ENCODE measurements at places on chromosomes 5 and 9. TPM values are rescaled to one million over a fixed set of nuclear protein-coding genes. Genes with fewer than 3 reads are reported as not detected.

The LRRC26 gene
- total RNA-seq, result 0.69 TPM

DNA sequence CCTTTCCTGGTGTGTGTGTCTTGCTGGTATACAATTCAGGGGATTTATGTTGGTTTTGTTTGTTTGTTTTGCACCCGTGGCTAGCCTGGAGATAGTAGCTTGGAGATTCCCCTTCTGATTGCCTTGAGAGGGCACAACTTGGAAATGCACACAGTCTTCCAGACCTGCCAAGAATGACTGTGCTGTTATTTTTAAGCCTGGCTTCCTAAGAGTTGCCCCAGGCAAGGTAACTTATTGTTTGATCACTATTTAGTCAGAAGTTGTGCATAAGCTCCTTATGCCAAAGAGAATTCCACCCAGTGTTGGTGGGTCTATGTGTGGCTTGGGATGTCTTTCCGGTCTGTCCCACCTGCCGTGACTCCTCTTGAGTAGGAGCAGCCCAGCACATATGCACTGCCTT is 421.9 kb upstream of the KCNN2 start:
- H3K4me1 ChIP-seq, result no peaks in the 10 kb centered on the region
- no peaks in the 10 kb centered on the region for H3K36me3 ChIP-seq
- no peak overlapping the region for H3K27ac ChIP-seq
- H3K27me3 ChIP-seq, result no peaks in the 10 kb centered on the region

The SLC34A1 gene
- not detected for total RNA-seq

The GDA gene
- 5.0 TPM for total RNA-seq

The NAIP gene
- 8.0 TPM for total RNA-seq

- no peak overlapping the region for H3K4me3 ChIP-seq
- no peak for DNase-seq
- no peak overlapping the region for H3K27ac ChIP-seq
- H3K4me1 ChIP-seq, result no peaks in the 10 kb centered on the region
- no peaks in the 10 kb centered on the region for H3K36me3 ChIP-seq
- peaks cover 8% of the 10 kb centered on the region for H3K27me3 ChIP-seq
Observed at GRCh38 chr5:153974813-153975163, 63.9 kb downstream of the FAM114A2 start.

DNA sequence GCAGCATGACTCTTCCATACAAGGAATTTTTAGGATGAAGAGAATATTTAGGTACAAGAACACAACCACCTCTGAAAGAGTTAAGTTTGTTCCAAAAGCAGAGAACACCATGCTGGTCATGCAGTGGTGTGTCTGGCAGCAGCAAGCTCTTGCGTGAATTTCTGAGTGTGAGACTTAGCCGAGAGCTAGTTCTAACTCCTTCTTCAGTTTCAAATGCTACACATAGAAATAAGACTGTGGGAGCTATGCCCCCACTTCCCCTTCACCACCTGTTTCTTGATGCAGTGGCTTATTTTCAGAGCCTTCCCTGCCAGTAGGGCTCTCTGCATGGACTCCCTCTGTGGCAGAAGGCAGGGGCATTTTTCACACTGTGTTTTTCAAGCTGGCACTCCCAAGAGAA is 122.9 kb upstream of the ZNF366 start:
- no peaks in the 10 kb centered on the region for H3K4me1 ChIP-seq
- H3K27ac ChIP-seq, result no peak overlapping the region
- no peak overlapping the region for H3K4me3 ChIP-seq
- no peak for DNase-seq
- no peaks in the 10 kb centered on the region for H3K27me3 ChIP-seq
- H3K36me3 ChIP-seq, result no peaks in the 10 kb centered on the region

DNA sequence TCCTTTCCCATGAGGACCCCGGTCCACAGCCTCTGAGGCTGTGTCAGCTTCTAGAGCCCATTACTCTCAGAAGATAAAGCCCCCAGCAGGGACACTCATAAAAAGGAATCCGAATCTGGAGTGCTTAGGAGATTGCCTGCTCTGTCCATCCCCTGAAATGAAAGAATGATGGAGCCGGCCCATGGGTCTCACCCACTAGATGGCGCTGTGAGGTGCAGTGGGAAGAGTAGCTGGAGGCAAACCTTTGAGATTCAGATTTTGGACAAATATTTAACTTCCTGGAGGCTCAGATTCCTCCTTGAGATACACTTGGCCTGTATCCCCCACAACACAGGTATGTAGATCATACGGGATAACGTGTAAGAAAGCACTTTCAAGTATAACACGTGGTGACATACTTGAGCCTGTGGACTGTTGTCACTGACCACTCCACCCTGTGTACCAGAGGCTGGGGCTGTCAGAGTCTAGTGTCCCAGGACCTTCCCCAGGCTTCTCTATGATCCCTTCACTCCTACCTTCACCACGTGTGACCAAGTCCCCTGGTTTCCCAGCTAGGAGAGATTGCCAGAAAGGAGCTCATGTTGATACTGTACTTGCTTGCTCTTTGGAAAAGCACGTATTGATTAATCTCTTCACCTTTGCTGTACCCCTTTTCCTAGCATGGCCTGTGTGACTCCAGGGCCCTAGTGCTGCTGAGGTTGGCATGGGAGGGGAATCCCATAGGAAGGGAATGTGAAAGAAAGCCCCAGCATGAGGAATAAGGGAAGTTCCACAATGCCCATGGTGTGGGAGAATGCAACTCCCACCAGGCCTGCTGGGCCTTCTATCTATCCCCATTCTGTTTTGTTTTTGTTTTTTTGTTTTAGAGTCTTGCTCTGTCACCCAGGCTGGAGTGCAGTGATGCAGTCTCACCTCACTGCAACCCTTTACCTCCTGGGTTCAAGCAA is 32.1 kb downstream of the TRMO start:
- no peak overlapping the region for H3K27ac ChIP-seq
- H3K4me3 ChIP-seq, result no peak overlapping the region
- no peaks in the 10 kb centered on the region for H3K27me3 ChIP-seq
- DNase-seq, result no peak
- no peaks in the 10 kb centered on the region for H3K36me3 ChIP-seq

- H3K4me3 ChIP-seq, result no peak overlapping the region
- no peak for DNase-seq
- H3K27me3 ChIP-seq, result no peaks in the 10 kb centered on the region
- no peak overlapping the region for H3K27ac ChIP-seq
- no peaks in the 10 kb centered on the region for H3K4me1 ChIP-seq
Observed at GRCh38 chr5:90518661-90519060, 10.7 kb downstream of the LYSMD3 start.

DNA sequence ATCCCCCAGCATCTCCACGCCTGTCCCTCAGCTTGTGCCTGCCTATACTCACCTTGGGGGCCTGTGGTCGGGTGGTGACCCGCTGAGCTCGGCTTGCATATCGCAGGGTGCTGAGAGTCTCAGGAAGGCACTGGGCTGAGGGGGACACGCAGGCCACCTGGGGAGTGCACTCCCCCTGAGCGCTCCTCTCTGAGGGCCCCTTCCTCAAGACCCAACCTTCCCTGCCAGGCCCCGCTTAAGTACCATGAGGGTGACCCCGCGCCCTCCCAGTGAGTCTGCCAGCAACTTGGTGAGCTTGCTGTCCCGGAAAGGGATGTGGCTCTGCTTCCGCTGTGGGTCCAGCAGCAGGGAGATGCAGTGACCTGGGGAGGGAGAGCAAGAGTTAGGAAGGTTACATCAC is 4.1 kb downstream of the KIF12 start:
- H3K27ac ChIP-seq, result no peak overlapping the region
- no peaks in the 10 kb centered on the region for H3K36me3 ChIP-seq
- no peak for DNase-seq
- no peaks in the 10 kb centered on the region for H3K27me3 ChIP-seq
- no peak overlapping the region for H3K4me3 ChIP-seq

The MAMDC2 gene
- total RNA-seq, result 1.5 TPM

DNA sequence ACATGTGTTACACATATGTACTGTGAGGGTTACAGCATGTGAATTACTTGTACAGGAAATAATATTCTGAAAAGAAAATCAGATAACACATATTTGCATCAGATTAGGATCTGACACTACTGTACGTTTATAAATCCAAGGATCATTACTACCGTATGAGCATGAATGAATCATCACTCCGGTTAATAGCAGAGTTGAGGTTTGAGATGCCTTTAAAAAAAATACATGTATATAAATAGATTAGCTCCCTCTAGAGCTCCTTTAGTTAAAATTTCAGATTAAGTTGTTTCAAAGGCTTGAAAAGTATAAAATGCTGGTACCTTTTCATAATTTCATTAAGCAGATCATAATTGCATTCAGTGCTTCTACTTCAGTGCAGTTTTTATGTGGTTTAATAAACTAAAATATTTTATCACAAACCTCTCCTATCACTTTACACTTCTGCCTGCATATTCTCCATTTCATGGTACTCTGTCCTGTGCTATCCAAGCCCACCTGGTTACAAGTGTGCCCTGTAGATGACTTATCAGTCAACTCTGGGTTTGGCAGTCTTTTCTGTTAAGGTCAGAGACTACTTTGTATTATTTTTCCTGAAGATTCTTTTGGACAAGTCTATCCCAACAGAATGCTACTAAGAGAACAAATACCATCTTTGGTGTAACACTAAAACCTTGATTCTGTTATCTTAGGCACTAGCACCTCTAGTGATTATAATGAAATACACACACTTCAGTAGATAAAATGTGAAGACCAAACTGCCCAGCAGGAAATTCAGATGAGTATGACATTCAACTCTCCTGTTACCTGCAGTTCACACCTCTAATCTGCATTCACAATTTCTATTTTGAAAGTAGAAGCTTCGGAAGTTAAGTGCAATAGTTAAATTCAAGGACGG is 48.0 kb upstream of the POU5F2 start:
- H3K27me3 ChIP-seq, result no peaks in the 10 kb centered on the region
- no peak overlapping the region for H3K4me3 ChIP-seq
- no peak overlapping the region for H3K27ac ChIP-seq
- no peaks in the 10 kb centered on the region for H3K4me1 ChIP-seq
- no peak for DNase-seq

GRCh38 chr5:122180863-122181548 is 51.7 kb downstream of the ZNF474 start:
- H3K27ac ChIP-seq, result no peak overlapping the region
- no peak overlapping the region for H3K4me3 ChIP-seq
- no peaks in the 10 kb centered on the region for H3K4me1 ChIP-seq

The IL31RA gene
- total RNA-seq, result 3.1 TPM

All from Panc1 (cell line).